CD4-positive, alpha-beta T cell treated with Interferon alpha-2 for 1 hour (primary cell): ENCODE measurements at places on chromosomes 2 and 18.

GRCh38 chr2:233325814-233326213, 18.2 kb downstream of the SAG start:
- no peak for DNase-seq

- DNase-seq: peak; percentile 57
These were observed 42.1 kb upstream of the TRIM43B start for GRCh38 chr2:95526360-95527341.

GRCh38 chr2:215567504-215567903, 131.6 kb upstream of the FN1 start:
- DNase-seq: no peak

GRCh38 chr18:74268933-74269620, 22.7 kb downstream of the CYB5A start:
- no peak for DNase-seq

DNA sequence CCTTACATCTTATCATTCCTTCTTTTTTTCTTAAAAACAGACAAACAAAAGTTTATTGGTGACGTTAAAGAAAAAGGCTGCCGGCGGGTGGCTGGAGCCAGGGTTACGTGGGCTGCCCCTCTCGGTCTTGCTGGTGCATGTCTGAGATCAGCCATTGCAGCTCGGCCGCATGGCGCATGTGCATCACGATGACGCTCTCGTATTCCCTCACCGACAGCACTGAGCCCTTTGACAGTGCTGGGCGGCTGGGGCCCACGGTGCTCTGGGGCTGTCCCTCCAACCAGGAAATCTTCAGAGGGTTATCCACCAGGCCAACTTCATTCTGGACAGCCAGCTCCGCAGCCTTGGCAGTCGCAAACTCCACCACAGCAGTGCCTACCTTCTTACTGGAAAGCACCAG, 1081.8 kb upstream of the TMEFF2 start:
- DNase-seq: no peak

DNA sequence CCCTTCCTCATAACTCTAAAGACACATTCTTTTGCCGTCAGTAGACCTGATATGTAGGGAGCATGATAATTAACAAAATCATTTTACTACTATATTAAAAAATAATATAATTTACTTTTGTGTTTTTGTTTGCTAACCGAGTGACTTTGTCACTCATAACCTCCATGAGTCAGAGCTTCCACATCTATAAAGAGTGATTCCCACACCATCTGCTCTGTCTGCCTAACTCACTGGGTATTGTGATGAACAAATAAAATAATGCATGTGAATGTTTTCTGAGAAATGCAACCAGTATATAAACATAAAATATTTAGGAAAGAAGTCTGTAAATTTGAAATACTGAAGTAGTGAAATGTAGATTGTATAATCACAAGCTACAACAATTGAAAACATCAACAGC, 123.4 kb upstream of the DSEL start:
- DNase-seq: no peak
